ENCODE measurements at places on chromosomes 7 and 10.

DNA sequence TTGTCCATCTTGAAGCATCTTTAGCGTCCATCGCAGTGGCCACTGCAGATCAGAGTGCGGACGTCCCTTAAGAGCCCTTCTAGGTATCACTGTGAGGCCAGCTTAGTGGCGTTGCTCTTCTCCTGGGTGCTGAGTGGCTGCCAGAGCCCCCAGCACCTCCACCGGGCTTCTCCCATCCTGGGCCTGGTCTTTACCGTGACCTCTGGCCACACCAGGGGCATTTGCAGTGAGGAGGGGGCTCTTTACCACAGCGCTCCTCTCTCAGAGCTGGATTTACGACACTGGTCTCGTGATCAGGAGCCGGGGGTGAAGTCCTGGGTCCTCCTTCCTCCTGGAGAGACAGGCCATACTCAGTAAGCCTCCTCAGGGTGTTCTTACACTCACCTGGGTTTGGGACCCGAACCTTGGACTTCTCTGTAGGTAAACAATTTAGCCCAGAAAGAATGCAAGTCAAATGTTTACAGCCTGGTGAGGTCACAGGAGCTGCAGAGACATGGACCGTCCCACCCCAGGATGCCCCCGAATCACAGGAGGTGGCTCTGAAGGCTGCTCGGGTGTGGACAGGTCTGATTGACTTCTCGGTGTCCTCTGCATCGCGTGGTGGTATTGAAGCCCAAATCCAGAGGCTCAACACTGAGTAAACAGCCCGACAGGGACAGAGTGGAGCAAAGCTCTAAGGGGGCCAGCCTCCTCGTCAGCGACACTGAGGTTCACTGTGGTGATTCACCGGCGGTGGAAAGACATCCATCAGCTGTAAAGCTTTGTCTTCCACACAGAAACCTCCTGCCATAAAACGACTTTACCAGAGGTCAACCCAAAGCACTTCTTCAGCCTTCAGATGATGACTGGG, 33.0 kb downstream of the JAKMIP3 start:
- no peak for DNase-seq

GRCh38 chr7:90717296-90718060, 121.4 kb downstream of the CDK14 start:
- no peak for DNase-seq

DNA sequence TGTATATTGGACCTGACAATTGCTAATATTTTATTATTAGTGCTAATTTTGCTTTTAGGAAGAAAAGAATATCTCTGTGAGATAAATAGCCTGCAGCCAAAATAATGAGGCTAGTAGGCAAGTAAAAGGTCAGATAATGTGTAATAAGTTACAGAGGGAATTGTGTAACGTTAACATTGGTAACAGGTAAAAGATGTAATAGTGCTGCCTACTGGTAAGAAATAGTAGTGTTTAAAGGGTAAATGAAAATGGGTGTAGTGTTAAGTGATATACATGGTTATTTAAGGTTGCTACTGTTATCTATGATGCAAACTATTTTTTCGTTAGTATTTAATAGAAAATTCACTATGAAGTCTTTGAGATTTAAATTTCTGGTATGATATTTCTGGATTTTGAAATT, 9.2 kb upstream of the FOXP2 start:
- DNase-seq: peak; percentile 1

GRCh38 chr7:139362981-139363380, 3.3 kb downstream of the LUC7L2 start:
- DNase-seq: no peak

GRCh38 chr7:29970158-29970557, 19.4 kb downstream of the SCRN1 start:
- no peak for DNase-seq

GRCh38 chr7:26081638-26082037, 70.4 kb upstream of the NFE2L3 start:
- DNase-seq: no peak

GRCh38 chr7:99086944-99087343, 57.0 kb downstream of the SMURF1 start:
- no peak for DNase-seq

GRCh38 chr10:93991596-93992284, 2.0 kb upstream of the PLCE1 start:
- DNase-seq: no peak

GRCh38 chr7:135759532-135759931, 10.9 kb upstream of the FAM180A start:
- no peak for DNase-seq

GRCh38 chr7:139362302-139362701, 2.6 kb downstream of the LUC7L2 start:
- no peak for DNase-seq

GRCh38 chr10:74480778-74481177, 329.8 kb downstream of the ADK start:
- no peak for DNase-seq

DNA sequence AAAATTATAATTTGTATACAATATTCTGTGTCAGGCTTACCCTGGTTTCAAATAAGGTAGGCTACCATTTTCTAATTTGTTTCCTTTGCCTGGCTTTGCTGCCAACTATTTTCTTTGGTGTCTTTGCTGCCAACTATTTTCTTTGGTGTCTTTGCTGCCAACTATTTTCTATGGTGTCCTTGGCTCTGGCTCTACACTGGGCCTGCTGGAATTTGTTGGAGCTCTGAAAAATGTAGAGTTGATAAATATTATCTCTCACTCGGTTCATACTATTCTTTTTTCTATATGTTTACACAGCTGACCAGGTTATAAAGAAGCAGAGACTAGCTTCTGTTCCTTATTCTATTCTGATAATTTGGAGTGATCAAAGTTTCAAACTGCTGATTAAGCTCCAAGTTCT, 768.0 kb upstream of the PHF14 start:
- DNase-seq: no peak

DNA sequence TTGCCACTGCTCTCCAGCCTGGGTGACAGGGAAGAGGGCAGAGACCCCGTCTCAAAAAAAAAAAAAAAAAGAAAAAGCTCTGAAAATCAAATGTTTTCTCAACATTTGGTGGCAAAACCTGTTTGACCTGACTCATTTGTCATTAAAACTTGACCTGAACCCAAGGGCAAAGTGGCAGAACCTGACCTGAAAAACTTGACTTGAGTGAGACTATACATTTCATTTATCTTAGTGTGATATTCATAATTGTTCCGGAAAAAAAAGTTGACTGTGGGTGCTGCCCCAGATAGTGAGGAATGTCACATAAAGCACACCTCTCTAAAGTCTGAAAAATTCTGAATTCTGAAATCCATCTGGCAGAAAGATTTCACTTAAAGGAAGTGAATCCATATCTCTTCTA, 2.3 kb upstream of the TAX1BP1 start:
- no peak for DNase-seq

GRCh38 chr10:4448030-4448429, 378.0 kb upstream of the AKR1E2 start:
- DNase-seq: no peak

DNA sequence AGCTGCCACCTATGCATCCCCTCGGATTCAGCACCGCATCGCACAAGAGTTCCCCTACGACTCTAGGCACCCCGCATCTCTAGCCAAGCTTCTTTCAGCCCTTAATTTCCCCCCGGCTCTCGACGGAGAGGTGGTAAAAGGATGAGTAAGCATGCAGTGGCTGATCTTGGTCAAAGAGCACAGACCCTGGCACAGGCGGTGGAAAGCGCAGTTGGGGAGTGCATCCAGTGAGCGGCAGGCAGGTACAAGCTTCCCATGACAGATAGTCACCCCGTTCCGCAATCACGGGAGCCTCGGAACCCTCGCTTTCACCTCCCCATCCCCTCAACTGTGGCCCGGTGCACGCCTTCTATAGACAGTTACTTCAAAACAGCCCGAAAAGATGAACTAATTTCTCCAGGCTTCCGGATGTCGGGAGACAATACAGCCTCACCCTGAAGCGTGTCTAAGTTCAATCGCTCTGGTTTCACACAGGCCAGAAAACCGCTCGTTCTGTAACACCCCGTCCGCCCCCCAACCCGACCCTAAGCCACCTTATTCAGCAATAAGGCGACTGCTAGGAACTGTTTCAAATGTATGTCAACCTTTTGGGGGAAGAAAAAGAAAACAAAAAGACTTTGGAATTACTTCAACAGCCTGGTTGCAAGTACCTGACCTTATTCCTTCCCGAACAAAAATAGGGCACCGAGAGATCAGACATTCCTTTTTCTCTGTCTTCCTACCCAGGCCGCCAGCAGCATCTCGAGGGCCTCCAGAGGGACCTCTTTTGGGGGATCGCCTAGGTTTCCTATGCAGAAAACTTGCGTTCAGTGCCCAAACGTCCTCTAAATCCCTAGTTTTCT, 1.4 kb downstream of the RHEB start:
- DNase-seq: peak; percentile 75

DNA sequence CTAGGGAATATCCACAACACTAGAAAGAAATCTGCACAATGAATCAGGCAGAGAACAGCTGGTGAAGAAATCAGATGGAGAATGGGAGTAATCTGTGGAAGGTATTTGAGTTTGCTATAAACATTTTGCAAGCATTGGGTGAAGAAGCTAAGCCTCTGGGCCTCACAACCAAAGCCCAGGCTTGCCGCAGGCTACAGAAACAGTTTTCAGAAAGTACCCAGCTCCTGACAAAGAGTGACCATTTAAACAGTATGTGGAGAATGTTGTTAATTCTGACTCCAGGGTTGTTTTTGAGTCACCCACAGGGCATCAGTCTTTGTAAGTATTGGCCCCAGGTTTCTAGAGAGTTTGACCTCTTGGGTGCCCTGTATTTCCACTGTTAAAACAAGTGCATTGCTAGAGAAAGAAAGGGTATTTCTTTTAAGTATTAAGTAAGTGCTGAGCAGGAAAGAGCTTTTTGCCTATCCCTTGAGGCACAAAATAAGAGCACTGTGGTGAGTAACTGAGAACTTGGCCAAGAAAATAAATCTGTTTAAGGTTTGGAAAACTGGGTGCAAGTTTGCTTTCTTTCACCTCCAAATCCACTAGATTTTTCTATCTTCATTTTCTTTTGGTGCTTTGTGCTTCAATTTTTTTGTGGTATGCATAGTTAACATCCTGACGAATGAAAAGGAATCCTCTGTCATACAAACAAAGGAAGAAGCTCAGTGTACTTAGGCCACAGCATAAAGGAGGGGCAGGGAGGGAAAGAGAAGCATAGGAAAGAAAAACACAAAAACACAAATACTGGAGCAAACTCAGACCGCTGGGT, 691.8 kb downstream of the SUGCT start:
- DNase-seq: no peak

DNA sequence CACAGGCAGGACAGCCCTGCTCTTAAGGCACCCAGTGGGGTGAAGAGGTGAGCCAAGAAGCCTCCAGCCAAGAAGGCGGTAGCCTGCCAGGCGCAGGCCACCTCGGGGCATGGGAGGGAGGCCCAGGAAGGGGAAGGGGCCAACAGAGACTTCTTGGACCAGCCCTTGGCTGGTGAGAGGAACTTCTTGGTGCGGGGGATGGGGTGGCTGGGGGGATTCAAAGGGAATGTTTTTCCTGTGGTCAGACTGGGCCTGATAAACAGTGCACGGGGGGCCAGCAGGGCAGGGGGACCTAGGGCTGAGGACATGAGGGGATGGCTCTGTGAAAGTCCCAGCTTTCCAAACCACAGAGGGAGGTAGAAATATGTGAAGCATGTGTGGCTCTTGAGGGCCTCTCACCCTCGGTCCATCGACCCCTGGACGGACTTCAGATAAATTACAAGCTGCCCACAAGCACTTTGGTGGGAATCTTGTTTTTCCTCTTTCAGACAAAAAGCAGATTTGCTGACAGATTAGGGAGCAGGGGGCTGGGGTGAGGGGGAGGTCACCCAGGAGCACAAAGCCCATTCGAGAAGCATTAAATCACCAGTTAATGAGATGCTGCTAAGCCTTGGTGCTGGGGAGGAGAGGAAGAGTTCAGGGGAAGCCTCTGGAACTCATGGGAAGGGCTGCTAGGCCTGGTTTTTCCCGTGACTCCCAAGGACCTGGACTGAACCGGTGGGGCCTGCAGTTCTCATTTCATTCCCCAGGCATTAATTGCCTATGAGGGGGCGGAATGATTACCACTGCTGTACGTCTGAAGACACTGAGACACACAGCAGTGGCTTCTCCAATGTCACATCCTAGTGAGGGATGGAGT, 11.3 kb downstream of the CRYGN start:
- no peak for DNase-seq

DNA sequence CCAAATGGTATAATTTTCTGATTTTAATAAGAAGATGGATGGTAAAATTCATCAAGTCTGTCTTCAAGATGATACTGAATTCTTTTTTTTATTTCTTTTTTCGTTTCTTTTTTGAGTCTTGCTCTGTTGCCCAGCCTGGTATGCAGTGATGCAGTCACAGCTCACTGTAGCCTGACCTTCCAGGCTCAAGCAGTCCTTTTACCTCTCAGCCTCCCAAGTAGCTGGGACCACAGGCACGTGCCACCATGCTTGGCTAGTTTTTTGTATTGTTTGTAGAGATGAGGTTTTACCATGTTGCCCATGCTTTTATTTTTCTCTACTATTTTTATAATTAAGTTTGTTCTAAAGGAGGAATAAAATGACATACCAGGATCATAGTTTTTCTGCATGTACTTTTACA, 52.1 kb upstream of the HELLS start:
- DNase-seq: no peak

GRCh38 chr10:52818019-52818418, 45.4 kb upstream of the MBL2 start:
- peak; percentile 53 for DNase-seq

- DNase-seq: no peak
Measured at GRCh38 chr10:128337860-128338378, 211.7 kb upstream of the MKI67 start.

- DNase-seq: no peak
Measured at GRCh38 chr7:147089051-147089461, 972.5 kb downstream of the CNTNAP2 start.

GRCh38 chr10:129371541-129371940, 95.5 kb upstream of the MGMT start:
- no peak for DNase-seq

GRCh38 chr7:39005036-39005435, 27.3 kb downstream of the POU6F2 start:
- no peak for DNase-seq

Data from activated CD4-positive, alpha-beta T cell treated with anti-CD3 and anti-CD28 coated beads, Interleukin-2, amount 50 U/mL, for 16 hours (primary cell).